ENCODE measurements at places on chromosomes 5 and 9. TPM values are rescaled to one million over a fixed set of nuclear protein-coding genes. Genes with fewer than 3 reads are reported as not detected.

GRCh38 chr5:130890610-130891009, 274.4 kb downstream of the HINT1 start:
- no peak overlapping the region for H3K27ac ChIP-seq
- H3K4me3 ChIP-seq: no peak overlapping the region
- peaks cover 1% of the 10 kb centered on the region for H3K4me1 ChIP-seq
- DNase-seq: no peak
- H3K36me3 ChIP-seq: no peaks in the 10 kb centered on the region
- no peaks in the 10 kb centered on the region for H3K27me3 ChIP-seq

Gene SLC6A7
- not detected for total RNA-seq

DNA sequence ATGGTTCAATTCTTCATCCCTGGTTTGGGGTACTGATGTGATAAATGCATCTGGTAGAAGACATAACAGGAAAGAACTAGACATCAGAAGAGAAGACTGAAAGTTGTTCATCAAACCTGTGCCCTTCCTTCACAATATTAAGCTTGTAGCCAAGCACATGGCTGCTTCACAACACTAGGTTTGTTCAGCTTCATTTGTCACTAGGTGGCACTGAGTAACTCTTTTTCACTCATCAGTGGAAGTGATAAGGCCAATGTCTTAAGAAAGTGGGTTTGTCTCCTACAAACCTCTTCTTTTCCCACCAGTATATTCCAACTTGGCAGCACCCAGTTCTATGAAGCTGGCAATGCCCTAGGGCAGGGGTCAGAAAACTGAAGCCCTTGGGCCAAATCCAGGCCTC, 26.9 kb downstream of the ZNF484 start:
- DNase-seq: no peak
- no peak overlapping the region for H3K27ac ChIP-seq
- peaks cover 41% of the 10 kb centered on the region for H3K36me3 ChIP-seq
- no peaks in the 10 kb centered on the region for H3K4me1 ChIP-seq
- H3K27me3 ChIP-seq: no peaks in the 10 kb centered on the region

- H3K4me3 ChIP-seq: no peak overlapping the region
- no peak overlapping the region for H3K27ac ChIP-seq
- H3K27me3 ChIP-seq: no peaks in the 10 kb centered on the region
- no peak for DNase-seq
- no peaks in the 10 kb centered on the region for H3K36me3 ChIP-seq
Measured at GRCh38 chr9:99561961-99562565, 259.6 kb upstream of the NR4A3 start.

- peaks cover 4% of the 10 kb centered on the region for H3K4me1 ChIP-seq
- no peak overlapping the region for H3K4me3 ChIP-seq
- DNase-seq: no peak
Measured at GRCh38 chr9:93354451-93354850, 97.0 kb upstream of the FAM120A start.

DNA sequence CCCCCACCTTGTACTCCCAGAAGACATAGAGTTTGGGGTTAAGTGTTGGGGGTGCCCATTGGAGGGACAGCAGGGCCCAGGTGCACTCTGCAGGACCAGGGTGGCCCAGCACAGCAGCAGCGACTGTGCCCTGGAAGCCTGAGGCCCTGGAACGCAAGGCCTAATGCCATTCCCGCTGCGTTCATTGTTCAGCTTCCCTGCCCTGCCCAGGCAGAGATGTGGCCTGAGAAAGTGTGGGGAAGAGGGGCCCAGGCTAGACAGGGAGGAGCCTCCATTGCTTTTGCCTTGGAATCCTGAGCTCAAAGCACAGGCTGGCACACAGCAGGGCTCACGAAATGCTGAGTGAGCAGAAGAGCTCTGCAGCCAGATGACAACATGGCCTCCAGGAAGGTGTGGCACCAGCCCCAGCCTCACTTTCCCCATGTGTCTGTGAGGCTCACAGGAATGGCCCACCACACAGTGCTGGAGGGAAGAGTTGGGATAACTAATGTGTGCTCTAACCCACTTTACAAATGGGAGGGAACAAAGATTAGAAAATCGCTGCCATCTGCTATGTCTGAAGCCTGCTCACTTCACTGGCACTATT, 19.4 kb downstream of the S1PR3 start:
- H3K36me3 ChIP-seq: no peaks in the 10 kb centered on the region
- peaks cover 22% of the 10 kb centered on the region for H3K4me1 ChIP-seq
- no peak overlapping the region for H3K27ac ChIP-seq
- no peaks in the 10 kb centered on the region for H3K27me3 ChIP-seq
- DNase-seq: no peak
- H3K4me3 ChIP-seq: no peak overlapping the region

DNA sequence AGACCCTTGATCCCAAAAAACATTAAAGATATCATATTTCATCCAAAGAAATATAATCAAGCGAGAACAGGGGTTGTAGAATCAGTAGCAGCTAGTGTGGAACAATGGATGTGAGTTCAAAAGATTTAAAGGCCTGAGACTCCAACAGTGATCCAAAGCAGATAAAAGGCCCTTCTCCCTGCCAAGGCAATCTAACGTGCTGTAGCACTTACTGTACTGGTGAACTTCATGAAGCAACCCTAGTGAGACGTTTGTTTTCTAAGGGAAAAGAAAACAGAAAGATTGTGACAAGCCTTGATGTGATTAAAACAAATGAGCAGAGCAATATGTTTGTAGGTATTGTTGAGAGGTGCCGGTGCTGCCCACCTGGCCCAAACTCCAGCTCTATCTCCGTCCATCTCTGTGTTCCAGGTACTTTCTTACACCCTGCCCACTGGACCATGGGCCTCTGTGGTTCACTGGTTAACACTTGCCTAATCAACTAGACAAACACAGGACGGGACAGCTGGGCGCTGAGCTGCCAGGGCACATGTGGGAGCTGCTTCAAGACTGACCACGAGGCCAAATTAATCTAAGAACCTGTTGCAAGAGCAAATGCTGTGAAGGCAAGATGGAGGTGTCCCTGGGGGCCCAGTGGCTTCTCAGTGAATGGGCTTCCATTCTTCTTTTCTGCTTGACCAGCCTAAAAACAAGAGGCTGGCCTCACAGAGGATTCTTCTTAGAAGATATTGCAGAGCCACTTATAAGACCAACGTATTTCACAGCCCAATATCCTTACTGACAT, 265.5 kb downstream of the CWC27 start:
- peak; percentile 63 for DNase-seq
- peaks cover 7% of the 10 kb centered on the region for H3K4me1 ChIP-seq
- H3K36me3 ChIP-seq: no peaks in the 10 kb centered on the region
- H3K27me3 ChIP-seq: no peaks in the 10 kb centered on the region

DNA sequence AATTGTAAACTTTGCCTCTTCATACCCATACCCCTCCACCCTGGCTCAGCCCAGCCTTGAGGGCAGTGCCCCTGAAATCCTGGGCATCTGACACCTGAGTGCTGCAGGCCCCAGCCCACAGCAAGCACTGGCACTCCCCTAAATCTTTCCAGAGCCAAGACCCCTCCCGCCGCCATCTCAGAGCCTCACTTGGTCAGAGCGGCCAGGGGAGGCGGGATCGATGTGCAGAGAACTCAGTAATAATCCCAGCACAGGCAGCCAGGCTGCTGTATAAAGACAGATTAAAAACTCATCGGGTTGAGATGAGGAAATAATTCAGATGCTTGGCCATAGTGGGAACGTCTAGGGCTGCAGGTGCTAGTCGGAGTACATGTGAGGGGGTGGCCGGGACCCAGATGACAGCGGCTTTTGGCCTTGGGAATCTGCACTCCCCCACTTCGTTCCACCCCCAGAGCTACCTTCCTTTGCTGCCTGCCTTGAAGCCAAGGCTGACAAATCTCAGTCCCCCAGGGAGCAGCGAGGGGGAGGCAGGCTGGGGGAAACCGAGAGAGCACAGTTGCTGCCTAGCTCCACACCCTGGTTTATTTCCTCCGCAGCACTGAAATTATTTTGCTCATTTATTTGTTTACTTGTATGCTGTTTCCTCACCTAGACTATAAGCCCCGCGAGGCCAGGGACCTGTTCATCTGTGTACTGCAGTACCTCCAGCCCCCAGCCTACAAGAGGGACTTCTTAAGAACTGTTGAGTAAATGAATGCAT, 19.5 kb upstream of the ARAP3 start:
- DNase-seq: no peak
- peaks cover 96% of the 10 kb centered on the region for H3K27me3 ChIP-seq
- H3K4me1 ChIP-seq: no peaks in the 10 kb centered on the region
- H3K27ac ChIP-seq: no peak overlapping the region
- no peak overlapping the region for H3K4me3 ChIP-seq
- H3K36me3 ChIP-seq: no peaks in the 10 kb centered on the region

Gene C5orf58
- not detected for total RNA-seq

Gene EPB41L4A
- 10.5 TPM for total RNA-seq

Gene BNC2
- total RNA-seq: 0.54 TPM

Gene CDKN2B
- total RNA-seq: 1.8 TPM

Gene LVRN
- total RNA-seq: 3.0 TPM
